GM19239 (cell line): ENCODE measurements at places on chromosomes 1 and 21.

GRCh38 chr1:31598980-31599379 lies 18.5 kb upstream of the HCRTR1 start:
- no peak for DNase-seq

DNA sequence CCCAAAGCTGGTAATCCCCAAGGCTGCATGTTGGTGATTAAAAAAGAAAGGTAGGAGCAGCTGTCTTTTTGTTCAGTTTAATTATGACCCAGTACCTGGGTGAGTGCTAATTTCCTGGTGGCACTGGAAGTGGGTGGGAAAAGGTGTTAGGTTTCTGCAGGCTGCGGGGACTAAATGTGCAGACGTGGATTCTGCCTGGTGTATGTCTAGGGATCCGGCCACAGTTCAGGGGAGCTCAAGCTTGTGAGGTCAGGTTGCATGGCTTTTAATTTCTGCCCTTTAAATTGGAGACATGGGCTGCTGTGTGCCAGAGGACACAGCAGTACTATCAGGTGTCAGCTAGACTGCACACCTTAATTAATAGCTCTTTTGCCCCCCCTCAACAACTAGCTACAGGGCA lies 20.3 kb upstream of the TBX19 start:
- DNase-seq = no peak

- no peak for DNase-seq
Observed at GRCh38 chr1:21725748-21726392, 56.7 kb upstream of the RAP1GAP start.

- no peak for DNase-seq
Observed at GRCh38 chr1:223870617-223871574, 25.1 kb upstream of the TP53BP2 start.

GRCh38 chr1:233655301-233655740 lies 41.4 kb downstream of the KCNK1 start:
- DNase-seq = no peak

- DNase-seq = no peak
Observed at GRCh38 chr1:74641876-74642275, 31.7 kb downstream of the ERICH3 start.

- no peak for DNase-seq
Observed at GRCh38 chr1:88935522-88936222, 44.3 kb upstream of the GTF2B start.

- peak; percentile 56 for DNase-seq
Observed at GRCh38 chr1:150562446-150563339, 13.5 kb downstream of the ADAMTSL4 start.

DNA sequence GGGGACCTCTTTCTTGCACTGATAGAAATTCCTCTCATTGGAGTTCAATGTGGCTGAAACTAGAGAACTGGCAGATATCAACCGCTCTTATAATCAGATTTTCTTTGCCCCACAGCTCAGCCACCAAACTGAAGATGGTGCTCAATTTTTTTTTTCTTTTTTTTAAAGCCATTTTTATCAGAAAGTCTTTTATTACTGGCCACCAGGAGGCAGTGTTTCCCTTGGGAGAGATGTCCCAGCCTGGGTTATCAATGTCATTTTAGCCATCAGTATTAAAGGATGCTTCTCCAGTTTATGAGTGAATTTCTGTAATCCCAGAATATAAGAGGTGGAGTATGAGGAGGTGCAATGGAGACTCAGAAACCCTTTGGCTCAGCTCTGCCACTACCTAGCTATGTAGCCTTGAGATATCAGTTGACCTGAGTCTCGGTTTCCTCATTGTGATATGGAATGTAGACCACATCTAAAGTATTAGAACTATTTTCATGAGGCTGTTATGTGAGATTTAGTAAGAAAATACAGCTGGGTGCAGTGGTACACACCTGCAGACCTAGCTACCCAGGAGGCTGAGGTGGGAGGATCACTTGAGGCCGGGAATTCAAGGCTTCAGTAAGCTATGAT lies 27.6 kb downstream of the CD244 start:
- peak; percentile 21 for DNase-seq

DNA sequence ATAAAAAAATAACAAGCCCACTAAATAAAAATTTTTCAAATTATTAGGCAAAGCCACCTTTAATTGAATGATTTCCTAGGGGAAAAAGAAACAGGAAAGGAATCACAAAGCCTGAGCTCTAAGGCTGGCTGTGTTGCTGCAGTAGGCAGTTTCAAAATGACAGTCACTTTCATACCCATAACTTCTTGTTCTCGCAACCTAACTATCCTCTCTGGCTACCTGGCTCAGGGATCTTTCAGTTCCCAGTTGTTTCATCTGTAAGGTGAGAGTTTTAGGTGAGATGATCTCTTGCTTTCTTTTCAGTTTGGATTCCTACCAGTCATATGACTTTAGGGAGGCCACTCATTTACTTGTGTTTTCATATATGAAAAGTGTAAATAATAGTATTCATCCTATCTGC lies 226.1 kb downstream of the ASTN1 start:
- DNase-seq = no peak

DNA sequence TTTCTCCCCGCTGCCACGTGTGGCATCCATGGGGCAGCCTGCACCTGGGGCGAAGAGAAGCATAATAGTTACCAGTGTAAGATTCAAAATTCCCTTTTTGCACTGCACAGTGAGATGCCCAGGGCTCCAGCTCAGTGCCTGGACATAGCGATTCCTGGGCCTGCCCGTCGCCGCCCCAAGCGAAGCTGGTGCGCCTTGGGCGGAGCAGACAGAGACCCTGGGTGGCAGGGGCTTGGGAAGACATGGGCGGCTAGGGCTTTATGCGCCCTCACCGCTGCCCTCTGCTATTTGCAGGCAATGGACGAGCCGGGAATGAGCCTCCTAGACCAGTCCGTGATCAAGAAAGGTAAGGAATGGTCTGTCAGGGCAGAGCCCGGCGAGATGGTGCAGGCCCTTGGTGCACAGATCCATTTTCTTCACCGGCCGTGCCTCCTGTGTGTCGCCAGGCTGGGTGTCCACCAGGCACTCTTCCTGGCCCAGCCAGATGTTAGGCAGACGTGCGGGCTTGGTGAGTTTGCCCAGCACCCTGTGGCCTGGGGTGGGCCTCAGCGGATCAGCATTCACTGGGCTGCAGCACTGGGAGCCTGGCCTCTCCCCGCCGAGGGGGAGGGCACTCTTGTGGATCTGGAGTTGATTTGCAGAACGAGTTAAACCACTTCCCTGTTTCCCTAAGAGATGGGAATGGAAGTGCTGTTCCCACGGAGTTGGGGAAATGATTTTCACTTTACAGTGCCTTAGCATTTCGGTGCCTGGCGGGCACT lies 1.7 kb downstream of the TFAP2E start:
- no peak for DNase-seq

DNA sequence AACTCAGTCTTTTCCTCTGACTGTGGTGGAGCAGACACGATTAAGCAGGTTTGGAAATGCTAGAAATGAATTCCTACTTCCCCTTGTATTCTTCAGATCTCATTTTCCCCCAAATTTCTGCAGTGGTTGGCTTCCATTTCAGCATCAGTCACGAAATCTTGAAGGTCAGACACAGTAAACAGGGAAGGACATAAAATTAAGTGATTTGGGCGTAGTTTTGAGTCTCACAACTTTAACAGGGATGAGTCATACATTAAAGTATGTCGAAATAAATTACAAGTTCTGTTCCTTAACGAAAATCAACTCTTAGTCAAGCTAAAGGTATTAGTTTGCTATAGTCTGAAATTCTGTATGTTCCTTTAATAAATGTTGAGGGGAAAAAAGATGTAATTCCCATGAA lies 61.1 kb downstream of the HNRNPR start:
- DNase-seq = no peak

DNA sequence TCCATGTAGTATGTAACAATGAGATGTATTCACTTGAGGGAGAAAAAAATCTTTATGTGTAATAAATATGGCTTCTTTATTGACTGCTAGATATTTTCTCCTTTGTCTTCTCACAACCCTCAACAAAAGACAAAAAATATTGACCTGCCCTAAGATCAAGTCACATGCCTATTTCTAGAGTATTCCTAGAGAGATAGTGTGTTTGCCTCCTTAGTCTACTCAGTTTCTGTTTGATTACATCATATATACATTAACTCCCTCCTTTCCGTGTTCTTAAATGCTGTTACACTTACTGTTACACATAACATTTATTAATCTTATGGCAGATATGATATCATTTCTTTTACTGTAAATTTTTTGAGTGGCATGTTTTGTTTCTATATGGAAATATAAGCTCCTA lies 281.6 kb upstream of the RGS18 start:
- no peak for DNase-seq

DNA sequence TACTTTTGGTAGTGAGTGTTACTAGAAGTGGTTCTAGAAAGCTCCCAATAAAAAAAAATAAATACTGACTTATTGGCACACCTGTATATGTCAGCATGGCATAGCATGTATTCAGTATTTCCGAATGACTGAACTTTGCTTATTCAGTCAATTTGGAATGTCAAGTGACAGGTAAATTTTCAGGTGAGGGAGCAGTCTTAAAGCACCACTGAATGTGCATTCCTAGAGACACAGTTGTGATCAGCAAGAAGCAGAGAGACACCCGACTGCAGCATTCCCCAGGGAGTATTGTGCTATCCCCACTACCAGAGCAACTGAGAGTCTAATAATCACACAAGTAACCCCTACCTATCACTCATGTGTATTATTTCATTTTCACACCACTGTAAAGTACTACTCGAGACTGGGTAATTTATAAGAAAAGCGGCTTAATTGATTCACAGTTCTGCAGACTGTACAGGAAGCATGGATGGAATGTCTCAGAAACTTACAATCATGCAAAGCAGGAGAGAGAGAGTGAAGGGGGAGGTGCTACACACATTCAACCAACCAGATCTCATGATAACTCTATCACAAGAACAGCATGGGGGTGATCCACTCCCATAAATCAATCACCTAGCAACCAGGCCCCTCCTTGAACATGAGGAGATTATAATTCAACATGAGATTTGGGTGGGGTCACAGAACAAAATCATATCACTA lies 201.5 kb downstream of the TBX15 start:
- DNase-seq = no peak

GRCh38 chr1:209561532-209561931 lies 22.0 kb upstream of the CAMK1G start:
- no peak for DNase-seq

- DNase-seq = no peak
Observed at GRCh38 chr21:43782431-43783097, 6.5 kb upstream of the CSTB start.

DNA sequence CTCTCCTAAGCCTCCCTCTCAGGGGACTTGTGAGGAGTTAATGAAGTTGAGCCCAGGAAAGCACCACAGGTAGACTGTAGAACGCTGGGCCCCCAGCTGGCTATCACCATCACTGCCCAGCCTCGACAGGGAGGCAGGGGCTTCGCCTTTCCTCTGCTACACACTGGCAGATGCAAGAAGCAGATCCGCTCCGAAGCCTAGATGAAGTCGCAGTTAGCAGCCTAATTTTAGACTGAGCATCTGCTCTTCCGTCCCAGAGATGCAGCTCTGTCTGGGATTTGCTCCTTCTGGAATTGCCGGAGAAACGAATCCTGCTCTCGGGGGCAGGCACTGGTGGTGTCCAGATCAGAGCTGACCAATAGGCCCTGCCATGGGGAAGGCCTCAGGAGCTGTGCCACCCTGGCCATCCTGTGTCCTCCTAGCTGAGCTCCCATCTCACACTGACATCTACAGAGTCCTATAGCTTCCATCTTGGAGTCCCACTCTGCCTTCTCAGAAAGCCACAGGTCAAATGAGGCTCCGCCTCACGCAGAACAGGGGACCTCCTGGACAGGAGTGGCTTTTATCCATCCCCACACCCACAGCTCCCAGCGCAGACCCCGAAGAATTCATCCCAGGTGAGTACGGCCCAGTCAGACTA lies 186.8 kb upstream of the EDN2 start:
- DNase-seq = no peak

DNA sequence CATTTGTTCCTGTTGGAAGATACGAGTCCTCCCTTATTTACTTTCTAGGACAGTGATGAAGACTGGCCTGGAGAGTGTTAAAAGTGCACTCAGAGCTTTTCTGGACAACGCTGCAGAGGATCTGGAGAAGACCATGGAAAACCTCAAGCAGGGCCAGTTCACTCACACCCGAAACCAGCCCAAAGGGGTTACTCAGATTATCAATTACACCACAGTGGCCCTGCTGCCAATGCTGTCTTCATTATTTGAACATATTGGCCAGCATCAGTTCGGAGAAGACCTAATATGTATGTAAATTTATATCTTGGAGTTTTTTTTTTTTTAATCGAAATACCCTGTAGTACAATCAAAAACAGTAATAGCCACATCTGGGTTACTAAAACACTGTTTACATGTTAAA lies 190.5 kb downstream of the ZP4 start:
- no peak for DNase-seq

DNA sequence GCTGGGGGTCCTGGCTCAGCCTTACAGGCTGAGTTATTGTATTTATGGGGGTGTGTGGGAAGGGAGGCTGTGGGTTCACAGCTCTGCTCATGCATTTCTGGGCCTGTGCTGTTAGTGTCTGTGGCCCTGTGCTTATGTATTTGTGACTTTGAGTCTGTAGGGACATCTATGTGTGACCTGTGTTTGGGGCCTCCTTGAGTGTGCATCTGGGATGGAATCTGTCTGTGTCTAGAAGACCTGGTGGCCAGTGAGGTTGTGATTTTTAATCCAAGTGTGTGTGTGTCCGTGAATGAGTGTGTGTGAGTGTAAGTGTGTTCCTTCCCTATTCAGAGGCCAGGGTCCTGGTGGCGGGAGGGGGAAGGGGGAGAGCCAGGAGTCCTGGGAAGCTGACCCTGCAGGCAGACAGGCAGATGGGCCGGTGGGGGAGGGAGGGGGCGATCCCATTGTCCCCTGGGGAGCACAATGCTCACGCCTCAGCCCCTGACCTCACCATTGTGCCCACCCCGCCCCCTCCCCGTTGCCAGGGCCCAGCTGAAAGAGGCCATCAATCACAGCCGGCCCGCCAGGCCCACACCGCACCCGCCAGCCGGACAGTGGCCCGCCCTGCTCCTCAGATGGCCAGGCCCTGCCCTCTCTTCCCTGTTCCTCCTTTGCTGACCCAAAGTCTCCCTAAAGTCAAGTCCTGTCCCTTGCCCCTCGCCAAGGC lies 19.6 kb downstream of the SLC27A3 start:
- DNase-seq = no peak

DNA sequence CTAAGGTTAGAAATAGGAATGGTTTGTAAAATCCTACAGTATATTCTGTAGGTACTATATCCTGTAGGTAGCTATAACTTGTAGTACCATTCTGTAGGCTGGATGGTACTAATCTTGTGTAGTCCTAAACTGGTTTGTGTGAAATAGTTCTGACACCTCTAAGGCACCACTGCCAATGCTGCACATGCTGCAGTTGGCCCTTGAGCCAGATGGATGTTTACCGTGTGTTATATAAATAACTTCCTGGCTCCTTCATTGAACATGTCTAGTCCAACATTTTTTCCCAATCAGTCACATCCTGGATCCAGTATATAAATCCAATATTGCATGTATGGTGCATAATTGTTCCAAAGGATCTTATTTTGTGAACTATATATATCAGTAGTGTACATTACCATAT lies 89.5 kb upstream of the GNG4 start:
- DNase-seq = no peak

- DNase-seq = no peak
Observed at GRCh38 chr1:93768380-93768863, 86.8 kb upstream of the BCAR3 start.

GRCh38 chr1:39687243-39687642 lies 4.0 kb downstream of the HPCAL4 start:
- DNase-seq = no peak

GRCh38 chr1:45244660-45245059 lies 38.3 kb upstream of the ZSWIM5 start:
- no peak for DNase-seq
